Spinal cord (tissue), 10 donors: ENCODE measurements at places on chromosomes 7 and 10. TPM values are rescaled to one million over a fixed set of nuclear protein-coding genes. Genes with fewer than 3 reads are reported as not detected.

The TRPV5 gene
- total RNA-seq: 0.11 TPM

The HOXA10 gene
- 14.0 TPM for total RNA-seq

The TMEM229A gene
- total RNA-seq: 2.1 TPM

The PODXL gene
- total RNA-seq: 40.2 TPM

The PNLIPRP1 gene
- total RNA-seq: not detected

The EBLN1 gene
- total RNA-seq: not detected

The RADIL gene
- total RNA-seq: 4.8 TPM

The VKORC1L1 gene
- total RNA-seq: 16.5 TPM

The UNC5B gene
- total RNA-seq: 43.9 TPM

The SPDYE16 gene
- 0.28 TPM for total RNA-seq

The TMEM225B gene
- 0.20 TPM for total RNA-seq

The PKD2L1 gene
- 0.33 TPM for total RNA-seq

The SPDYE2 gene
- not detected for total RNA-seq

The LIPN gene
- 0.30 TPM for total RNA-seq

The ACHE gene
- 14.7 TPM for total RNA-seq

The C10orf90 gene
- 1.7 TPM for total RNA-seq

The SYT15B gene
- total RNA-seq: 2.7 TPM

The HSPA14 gene
- 16.9 TPM for total RNA-seq

The LIPF gene
- not detected for total RNA-seq

The AEBP1 gene
- 102 TPM for total RNA-seq

The NUTM2A gene
- 1.2 TPM for total RNA-seq

The RTKN2 gene
- total RNA-seq: 12.0 TPM

The TMEM178B gene
- total RNA-seq: 24.6 TPM
